Forelimb muscle (tissue), 1 donor: ENCODE measurements at places on chromosomes 7 and 10. TPM values are rescaled to one million over a fixed set of nuclear protein-coding genes. Genes with fewer than 3 reads are reported as not detected.

Gene FAM237B
- 0.06 TPM for polyA plus RNA-seq

Gene TBX20
- not detected for polyA plus RNA-seq

Gene BMI1
- polyA plus RNA-seq: 53.3 TPM

DNA sequence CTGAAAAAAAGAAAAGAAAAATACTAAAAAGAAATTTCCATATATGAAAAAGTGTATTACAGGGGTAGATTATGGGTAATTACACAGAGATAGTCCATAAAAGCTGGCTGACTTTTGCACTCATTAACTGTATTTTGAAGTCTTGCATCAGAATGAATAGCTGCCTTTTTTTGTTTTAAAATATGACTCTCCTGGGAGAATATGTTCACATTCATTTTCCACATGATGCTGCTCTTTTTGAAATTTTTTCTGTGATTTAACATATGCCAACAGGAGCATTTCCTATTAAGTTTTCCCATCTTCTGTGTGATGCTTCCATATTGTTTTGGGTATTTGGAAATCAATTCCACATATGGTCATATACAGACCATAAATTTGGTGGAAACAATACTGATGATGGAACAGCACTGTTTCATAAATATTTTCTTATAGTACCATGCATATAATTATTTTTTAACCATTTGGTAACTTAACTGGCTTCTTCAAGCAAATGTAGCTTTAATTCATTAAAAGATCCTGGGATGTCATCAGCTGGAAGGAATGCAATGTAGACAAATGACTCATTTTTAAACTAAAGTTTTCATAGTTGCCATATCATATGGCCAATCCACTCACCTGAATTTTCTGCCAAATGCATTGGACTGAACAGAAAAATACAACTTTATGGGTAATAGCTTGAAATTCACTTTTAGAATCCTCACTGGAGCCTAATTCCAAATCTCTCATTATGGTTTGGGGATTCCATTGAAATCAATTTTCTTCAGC is 313.9 kb upstream of the GLI3 start:
- no peak for DNase-seq

- no peak for DNase-seq
These were observed 90.8 kb downstream of the ELAPOR2 start for GRCh38 chr7:86968618-86969017.

GRCh38 chr7:102890292-102890970 is 22.4 kb upstream of the LRRC17 start:
- DNase-seq: no peak

- peak; percentile 91 for DNase-seq
These were observed at the start of gene SKIDA1 for GRCh38 chr10:21525367-21526187. Gene SKIDA1, minus strand, starts transcription at chr10:21525682. Its CDS starts 7,860 bp downstream, at chr10:21517822.
